ENCODE measurements at places on chromosomes 4 and X.

GRCh38 chr4:18698119-18698883 lies 676.7 kb upstream of the LCORL start:
- no peak for DNase-seq

DNA sequence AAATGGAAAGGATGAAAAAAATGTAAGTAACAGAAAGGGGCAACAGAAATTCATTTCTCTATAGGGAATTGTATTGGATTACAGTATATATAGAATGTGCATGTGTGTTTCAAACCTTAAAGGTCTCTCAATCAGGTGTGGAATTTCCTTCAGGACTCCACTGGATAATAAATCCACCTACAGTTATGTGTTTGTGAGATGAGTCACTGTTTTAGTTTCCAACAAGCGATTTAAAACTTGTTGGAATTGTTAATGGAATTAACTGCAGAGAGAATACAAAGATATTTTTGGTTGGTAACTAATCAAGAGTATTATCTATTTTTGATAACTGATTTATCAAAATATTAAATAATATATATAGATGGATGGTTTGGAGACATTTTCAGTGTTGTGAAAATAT lies 32.8 kb downstream of the CEP44 start:
- no peak for DNase-seq

- no peak for DNase-seq
Observed at GRCh38 chrX:9867753-9868152, 81.5 kb downstream of the SHROOM2 start.

GRCh38 chr4:138542191-138542776 lies 300.1 kb upstream of the SLC7A11 start:
- DNase-seq: no peak

- no peak for DNase-seq
Observed at GRCh38 chrX:18548996-18549395, 122.9 kb downstream of the RS1 start.

DNA sequence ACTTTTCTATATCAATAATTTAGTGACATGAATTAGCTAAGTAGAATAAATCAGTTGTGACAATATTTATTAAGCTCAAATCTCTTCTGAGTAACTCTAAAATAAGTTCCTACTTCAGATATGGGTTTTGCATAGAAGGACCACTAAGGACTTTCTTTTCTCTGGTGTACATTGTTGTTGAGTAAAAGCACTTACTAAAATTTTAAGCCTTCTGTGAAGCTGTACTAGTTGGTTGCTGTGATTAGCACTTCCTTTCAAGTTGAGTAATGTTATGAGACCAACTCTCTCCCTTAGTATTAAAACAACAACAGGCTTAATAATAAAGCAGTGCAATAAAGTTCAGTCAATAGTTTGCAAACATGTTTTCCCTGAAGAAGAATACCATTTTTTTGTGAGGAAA lies 667.4 kb upstream of the NDST4 start:
- no peak for DNase-seq

DNA sequence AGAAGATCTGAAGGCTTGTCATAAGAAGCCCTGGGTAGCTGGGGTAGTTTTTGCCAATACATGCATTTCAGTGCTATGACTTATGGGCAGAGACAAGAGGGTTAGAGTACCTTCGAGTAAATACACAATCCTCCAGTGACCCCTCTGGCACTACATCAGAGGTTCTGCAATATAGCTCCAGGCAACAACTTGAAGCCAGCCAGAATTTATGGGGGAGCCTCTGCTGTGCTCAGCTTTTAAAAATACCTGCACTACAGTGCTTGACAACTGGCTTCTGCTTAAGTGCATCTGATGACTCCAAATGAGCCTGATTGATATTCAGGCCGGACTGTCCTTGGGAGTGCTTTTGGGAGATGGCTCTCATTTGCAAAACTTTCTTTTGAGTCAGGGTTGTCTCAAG lies 44.9 kb upstream of the SMAD1 start:
- no peak for DNase-seq

DNA sequence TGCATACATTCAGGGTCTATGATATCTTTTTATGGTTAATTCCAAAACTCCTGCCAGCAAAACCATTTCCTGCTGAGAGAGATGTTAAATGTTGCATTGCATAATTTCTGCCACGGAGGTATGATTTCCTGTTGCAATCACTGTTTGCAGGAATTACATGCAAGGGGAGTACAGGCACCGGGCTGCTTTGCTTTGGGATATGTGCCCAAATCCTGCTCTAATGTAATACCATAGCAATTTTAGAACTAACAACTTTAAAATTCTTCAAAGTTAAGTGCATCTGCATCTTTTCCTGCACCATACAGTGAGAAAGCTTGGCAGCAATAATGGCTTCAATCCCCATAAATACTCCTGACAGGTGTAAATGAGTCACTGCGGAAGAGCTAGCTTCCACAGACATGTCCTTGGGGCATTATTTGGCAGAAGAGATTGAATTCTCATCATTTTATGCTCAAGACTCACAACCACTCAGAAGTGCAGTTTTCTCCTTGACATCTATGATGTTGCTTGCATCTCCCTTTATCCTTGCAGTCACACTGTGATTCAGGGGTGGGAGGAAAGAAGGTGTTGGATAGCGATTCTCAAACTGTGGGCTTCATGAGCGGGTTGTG lies 29.6 kb downstream of the TRIM2 start:
- no peak for DNase-seq

DNA sequence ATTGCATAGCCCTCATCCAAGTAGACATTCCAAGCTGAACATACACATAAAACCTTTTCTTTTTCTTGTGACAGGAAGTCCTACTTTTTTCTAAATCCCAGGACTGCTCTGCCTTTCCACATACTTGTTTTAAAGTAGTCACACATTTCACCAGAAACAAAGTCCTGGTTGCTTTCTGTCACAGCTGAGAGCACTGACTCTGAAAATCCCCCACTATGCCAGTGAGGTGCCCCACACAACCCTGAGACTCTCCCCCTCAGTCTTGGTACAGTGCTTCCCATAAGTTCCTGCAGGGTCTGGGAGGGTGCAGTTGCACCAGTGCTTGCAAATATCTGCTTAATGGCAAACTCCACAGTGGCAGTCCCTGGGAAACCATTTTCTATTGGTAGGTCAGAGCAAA lies 84.2 kb downstream of the DCHS2 start:
- DNase-seq: no peak

DNA sequence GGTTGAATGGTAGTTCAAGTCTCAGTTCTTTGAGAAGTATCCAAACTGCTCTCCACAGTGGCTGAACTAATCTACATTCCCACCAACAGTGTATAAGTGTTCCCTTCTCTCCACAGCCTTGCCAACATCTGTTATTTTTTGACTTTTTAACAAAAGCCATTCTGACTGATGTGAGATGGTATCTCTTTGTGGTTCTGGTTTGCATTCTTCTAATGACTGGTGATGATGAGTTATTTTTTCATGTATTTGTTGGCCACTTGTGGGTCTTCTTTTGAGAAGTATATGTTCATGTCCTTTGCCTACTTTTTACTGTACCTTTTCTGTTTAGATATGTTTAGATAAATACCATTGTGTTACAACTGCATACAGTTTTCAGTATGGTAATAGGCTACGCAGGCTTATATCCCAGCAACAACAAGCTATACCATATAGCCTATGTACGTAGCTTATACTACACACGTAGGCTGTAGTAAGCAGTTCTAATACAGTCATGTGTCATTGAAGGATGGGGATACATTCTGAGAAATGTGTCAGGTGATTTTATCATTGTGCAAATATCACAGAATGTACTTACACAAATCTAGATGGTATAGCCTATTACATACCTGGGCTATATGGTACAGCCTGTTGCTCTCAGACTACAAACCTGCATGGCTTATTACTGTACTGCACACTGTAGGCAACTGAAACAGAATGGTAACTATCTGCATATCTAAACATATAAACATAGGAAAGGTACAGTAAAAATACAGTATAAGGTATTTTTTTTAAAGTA lies 28.1 kb downstream of the KLHL8 start:
- peak; percentile 33 for DNase-seq

GRCh38 chrX:37302569-37302968 lies 46.6 kb upstream of the PRRG1 start:
- no peak for DNase-seq

- no peak for DNase-seq
Observed at GRCh38 chr4:137609718-137610430, 77.6 kb upstream of the PCDH18 start.

DNA sequence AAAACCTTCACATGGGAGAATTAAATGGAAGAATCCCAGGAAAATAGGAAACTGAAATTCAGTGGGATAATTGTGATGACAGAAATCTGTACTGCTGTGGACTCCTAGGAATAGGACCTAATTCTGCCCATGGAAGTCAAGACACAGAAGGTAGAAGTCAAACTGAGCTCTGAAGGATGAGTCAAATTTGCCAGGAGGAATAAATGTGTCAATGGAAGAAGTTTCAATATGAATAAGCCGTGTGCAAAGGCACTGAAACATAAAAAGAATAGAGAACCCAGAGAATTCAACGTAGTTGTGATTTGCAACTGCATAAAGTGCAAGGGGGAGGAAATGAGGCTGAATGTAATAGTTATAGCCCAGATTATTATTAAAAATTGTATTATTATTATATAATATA lies 11.6 kb downstream of the ENAM start:
- peak; percentile 45 for DNase-seq

- no peak for DNase-seq
Observed at GRCh38 chr4:7841894-7842293, 97.8 kb downstream of the AFAP1 start.

Measured in activated CD4-positive, alpha-beta T cell treated with anti-CD3 and anti-CD28 coated beads, Interleukin-10, Interleukin-2, amounts not matched to agents 100 ng/mL and 50 ng/mL, durations not matched to agents 16 hours and 8 hours (primary cell).